ENCODE measurements at places on chromosomes 7 and 10. TPM values are rescaled to one million over a fixed set of nuclear protein-coding genes. Genes with fewer than 3 reads are reported as not detected.

Gene PLCE1
- 0.03 TPM for total RNA-seq

Gene KCND2
- not detected for total RNA-seq

Gene AQP1
- 0.17 TPM for total RNA-seq

Gene MKI67
- total RNA-seq: 0.92 TPM

Gene MMRN2
- 1.8 TPM for total RNA-seq

Gene MSMB
- total RNA-seq: not detected

- no peak overlapping the region for H3K27ac ChIP-seq
- H3K4me1 ChIP-seq: no peaks in the 10 kb centered on the region
- DNase-seq: no peak
- H3K36me3 ChIP-seq: no peaks in the 10 kb centered on the region
These were observed 35.5 kb upstream of the PTPRZ1 start for GRCh38 chr7:121837462-121837861.

DNA sequence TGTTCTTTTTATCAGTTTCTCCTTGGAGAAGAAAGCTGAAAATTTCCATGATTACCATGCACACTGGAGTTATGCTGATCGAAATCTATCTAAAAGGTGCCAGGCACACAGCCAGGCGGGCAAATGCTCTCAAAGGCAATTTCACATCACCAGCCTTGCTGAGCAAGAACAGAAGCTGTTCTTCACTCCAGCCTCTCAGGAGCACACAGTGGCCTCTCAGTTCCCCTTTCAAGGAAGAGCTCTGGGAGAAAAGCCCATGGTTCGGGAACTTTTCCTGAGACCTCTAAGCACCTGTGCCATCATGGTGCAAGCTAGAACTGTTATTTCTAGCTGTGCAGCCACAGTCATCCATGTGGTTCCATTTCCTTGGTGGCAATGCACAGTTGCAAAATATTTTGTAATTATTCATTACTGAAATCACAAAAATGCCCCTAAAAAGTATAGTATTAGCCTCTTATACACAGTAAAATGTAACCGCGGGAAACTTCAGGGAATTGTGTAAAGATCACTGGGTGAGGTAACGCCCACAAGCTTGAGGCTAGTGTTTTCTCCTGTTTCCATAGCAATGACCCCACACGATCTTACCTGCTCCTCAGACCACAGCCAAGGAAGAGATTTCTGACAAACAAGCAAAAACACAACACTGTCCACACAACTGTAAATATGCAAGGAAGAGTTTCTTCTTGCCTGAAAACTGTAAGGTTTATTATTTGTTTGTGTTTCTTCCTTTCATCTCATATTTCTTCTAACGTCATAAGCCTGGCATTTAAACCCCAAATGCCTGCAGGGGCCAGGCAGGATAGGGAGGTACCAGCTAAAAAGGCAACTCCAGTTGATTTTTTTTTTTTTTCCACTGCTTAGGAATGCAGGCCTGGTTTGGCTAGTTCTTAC is 121.2 kb downstream of the FAM107B start:
- H3K4me1 ChIP-seq: peaks cover 50% of the 10 kb centered on the region
- H3K4me3 ChIP-seq: no peak overlapping the region
- no peaks in the 10 kb centered on the region for H3K36me3 ChIP-seq
- H3K27me3 ChIP-seq: no peaks in the 10 kb centered on the region

DNA sequence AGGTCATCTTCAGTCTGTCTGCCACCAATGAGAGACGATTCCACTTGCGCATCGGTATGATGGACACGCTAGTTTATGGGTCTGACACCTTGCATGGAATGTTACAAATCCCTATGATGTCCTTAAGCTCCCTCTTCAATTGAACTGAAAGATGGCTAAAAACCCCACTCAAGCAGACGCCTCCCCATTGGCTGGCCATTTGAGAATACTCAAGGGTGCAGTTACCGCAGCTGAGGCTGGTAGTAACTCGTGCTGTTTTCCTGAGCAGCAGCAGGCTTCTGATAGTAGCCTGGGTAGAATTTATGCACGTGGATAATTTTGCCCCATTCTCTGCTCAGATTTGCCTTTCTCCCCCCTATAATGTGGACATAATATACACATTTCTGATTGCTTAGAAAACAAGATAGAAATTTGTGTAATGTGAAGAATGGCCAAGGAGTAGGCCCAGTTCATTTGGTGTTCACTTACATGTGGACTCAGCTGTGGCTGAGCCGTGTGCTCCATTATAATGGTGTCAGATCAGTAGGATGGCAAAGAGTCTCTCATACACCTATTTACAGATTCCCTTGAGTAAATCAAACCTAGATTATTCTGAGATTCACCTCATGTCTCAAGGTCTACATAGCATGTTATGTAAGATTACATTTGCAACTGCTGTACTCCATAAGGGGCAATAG is 142.8 kb downstream of the HIBADH start:
- no peaks in the 10 kb centered on the region for H3K4me1 ChIP-seq
- DNase-seq: no peak

GRCh38 chr10:10256860-10257259 is 760.8 kb upstream of the CELF2 start:
- H3K27ac ChIP-seq: no peak overlapping the region
- DNase-seq: no peak
- H3K36me3 ChIP-seq: no peaks in the 10 kb centered on the region
- H3K4me1 ChIP-seq: no peaks in the 10 kb centered on the region
- no peak overlapping the region for H3K4me3 ChIP-seq

DNA sequence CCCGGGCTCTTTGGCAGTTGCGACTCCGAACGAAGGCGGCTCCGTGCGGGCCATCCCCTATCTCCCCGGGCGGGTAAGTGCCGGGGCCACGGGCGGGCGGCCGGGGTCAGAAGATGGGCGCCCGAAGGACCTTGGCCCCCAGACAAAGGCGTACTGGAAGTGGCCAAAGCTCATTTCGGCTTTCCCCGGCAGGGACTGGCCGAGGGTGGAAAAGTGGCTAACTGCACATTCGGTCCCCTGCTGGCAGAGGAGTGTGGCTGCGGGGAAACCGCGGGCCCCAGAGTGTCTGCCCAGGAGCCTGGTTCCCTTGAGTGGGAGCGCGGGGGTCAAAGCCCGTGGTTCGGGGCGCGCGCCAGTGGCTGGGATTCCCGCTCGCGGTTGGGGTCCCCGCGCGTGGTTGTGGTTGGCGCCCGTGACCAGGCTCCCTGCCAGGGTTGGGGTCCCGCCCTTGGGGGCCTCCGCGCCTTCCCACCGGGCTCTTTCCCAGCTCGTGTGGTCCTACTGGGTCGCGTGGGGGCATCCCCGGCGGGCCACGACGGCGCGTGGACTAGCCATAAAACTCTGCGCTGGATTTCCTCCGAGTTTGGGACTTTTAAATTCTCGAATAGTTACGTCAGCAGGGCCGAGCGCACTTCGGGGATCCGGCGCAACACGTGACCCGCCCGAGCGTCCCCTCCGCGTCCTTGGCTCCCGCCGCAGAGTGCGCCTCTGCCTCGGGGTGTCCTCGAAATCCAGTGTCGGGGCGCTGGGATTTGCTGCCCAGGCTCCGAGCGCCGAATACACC is 124.4 kb downstream of the TACC2 start:
- no peaks in the 10 kb centered on the region for H3K4me1 ChIP-seq
- H3K36me3 ChIP-seq: no peaks in the 10 kb centered on the region
- no peak overlapping the region for H3K4me3 ChIP-seq

DNA sequence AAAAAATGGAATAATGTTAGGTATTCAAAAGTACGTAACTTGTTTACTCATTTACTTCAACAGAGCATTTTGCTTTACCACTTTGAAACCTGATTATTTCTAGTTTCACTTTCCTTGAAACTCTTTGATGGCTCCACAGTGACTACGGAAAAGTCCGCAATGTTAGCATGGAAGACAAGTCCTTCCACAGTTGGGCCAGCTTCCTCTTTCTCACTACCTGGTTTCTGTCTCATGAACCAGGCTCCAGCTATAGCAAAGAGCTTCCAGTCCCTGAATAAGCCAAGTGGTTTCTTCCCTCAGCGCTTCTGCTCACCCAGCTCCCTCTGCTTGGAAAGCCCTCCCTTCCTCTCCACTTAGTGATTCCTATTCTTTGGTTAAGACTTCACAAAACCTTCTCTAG is 44.8 kb upstream of the SLC16A12 start:
- H3K27me3 ChIP-seq: no peaks in the 10 kb centered on the region
- no peaks in the 10 kb centered on the region for H3K4me1 ChIP-seq
- no peak overlapping the region for H3K4me3 ChIP-seq
- DNase-seq: no peak

DNA sequence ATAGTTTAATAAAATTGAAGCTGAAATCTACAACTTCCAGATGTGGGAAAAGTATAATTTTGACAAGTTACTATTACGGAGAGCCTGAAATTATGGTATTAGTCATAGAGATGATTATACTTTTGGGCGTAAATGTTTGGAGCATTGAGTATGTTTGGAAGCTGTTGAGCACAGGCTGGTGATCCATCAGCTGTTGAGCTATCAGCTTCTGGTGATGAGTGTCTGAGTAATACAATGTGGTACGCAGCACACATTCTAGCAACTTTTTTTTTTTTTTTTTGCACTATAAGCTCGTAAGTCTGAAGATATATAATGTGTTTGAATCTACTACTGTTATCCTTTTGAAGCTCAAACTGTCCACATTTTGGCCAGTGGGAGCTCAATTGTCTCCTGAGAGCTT is 123.4 kb downstream of the ATE1 start:
- H3K4me3 ChIP-seq: no peak overlapping the region
- no peaks in the 10 kb centered on the region for H3K36me3 ChIP-seq
- no peaks in the 10 kb centered on the region for H3K27me3 ChIP-seq
- H3K4me1 ChIP-seq: no peaks in the 10 kb centered on the region

DNA sequence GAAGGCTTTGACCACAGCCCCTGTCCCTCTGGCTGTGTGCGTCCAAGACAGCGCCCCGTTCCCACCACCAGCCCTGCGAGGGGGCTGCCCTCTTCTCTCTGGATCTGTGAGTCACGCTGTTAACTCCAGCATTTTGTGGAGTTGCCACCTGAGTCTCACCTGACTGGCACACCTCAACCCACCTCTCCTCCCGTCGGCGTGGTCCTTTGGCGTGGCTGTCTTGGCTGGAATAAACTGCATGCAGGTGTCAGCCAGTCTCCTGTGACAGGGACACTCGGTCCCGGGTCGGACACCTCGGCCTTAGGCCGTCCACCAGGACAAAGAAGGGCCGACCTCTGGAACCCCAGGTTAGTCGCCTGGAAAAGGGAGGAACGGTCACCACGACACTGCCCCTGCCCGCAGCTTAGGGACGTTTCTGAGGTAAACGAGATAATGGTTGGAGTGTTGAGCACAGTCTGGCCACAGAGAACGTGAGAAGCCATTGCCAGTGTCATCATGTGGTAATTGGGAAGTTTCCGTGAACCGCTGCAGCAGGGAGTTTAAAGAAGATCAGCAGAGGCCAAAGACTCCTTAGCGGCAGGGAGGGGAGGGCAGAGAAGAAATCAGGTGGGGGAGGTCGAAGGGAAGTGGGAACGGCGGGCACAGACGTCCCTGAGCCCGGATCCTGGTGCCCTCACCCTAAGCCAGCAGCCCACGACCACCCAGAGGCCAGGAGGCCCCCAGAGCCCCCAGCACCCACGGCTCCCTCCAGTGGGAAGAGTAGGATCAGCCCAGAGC is 73.6 kb upstream of the FAM20C start:
- H3K4me1 ChIP-seq: peaks cover 5% of the 10 kb centered on the region
- DNase-seq: no peak
- H3K4me3 ChIP-seq: no peak overlapping the region
- H3K36me3 ChIP-seq: no peaks in the 10 kb centered on the region

DNA sequence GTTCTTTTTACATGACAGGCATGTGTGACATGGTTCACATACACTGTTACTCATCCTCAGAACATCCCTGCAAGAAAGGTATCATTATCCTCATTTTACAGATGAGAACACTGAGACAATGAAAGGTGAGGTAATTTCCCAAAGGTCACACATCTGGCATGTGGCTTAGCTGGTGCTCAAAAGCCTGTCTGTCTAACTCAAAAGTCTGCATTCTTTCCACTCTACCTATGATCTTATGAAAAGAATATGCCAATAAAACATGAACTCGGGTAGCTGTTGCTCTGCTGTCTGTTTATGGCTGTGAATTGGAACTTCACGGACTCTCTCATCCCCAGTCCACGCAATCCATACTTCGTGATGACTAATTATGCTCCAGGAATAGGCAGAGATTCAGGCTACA is 79.0 kb upstream of the ODAD2 start:
- peaks cover 21% of the 10 kb centered on the region for H3K36me3 ChIP-seq
- DNase-seq: no peak
- H3K4me3 ChIP-seq: no peak overlapping the region

GRCh38 chr7:108201766-108202165 is 71.6 kb upstream of the LAMB4 start:
- H3K4me1 ChIP-seq: no peaks in the 10 kb centered on the region
- no peak for DNase-seq
- H3K27ac ChIP-seq: no peak overlapping the region
- H3K27me3 ChIP-seq: no peaks in the 10 kb centered on the region
- no peak overlapping the region for H3K4me3 ChIP-seq

- H3K36me3 ChIP-seq: no peaks in the 10 kb centered on the region
- H3K27me3 ChIP-seq: no peaks in the 10 kb centered on the region
- no peaks in the 10 kb centered on the region for H3K4me1 ChIP-seq
- DNase-seq: no peak
These were observed 31.4 kb downstream of the TCERG1L start for GRCh38 chr10:131280101-131280500.

DNA sequence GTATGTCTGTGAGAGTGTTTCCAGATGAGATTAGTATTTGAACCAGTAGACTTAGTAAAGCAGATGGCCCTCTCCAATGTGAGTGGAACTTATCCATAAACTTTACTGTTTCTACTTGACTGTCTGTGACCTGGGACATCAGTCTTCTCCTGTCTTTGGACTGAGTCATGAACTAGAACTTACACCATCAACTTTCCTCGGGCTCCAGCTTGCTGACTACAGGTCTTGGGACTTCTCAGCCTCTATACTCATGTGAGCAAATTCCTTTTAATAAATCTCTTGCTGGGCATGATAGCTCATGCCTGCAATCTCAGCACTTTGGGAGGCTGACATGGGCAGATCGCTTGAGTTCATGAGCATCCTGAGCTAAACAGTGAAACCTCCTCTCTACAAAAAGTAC is 25.7 kb upstream of the WAPL start:
- H3K36me3 ChIP-seq: no peaks in the 10 kb centered on the region
- no peak overlapping the region for H3K4me3 ChIP-seq
- no peak for DNase-seq
- H3K4me1 ChIP-seq: no peaks in the 10 kb centered on the region
- H3K27ac ChIP-seq: no peak overlapping the region

- H3K4me3 ChIP-seq: no peak overlapping the region
- no peak for DNase-seq
- H3K4me1 ChIP-seq: no peaks in the 10 kb centered on the region
- no peak overlapping the region for H3K27ac ChIP-seq
- no peaks in the 10 kb centered on the region for H3K27me3 ChIP-seq
These were observed 44.4 kb downstream of the MCU start for GRCh38 chr10:72736176-72736827.

GRCh38 chr10:5999440-6000165 is 22.3 kb upstream of the IL15RA start:
- no peaks in the 10 kb centered on the region for H3K36me3 ChIP-seq
- H3K27ac ChIP-seq: no peak overlapping the region
- DNase-seq: no peak
